ENCODE measurements at places on chromosomes 4 and X. TPM values are rescaled to one million over a fixed set of nuclear protein-coding genes. Genes with fewer than 3 reads are reported as not detected.

CABS1 gene
- total RNA-seq, result not detected

PHEX gene
- total RNA-seq, result 2.4 TPM

CFAP47 gene
- not detected for total RNA-seq

MAGEA1 gene
- not detected for total RNA-seq

ARMCX4 gene
- 13.2 TPM for total RNA-seq

ASB12 gene
- total RNA-seq, result not detected

CXCL6 gene
- total RNA-seq, result not detected

CPZ gene
- total RNA-seq, result 1.2 TPM

PFKFB1 gene
- not detected for total RNA-seq

MAOA gene
- total RNA-seq, result 772 TPM

PLA2G12A gene
- total RNA-seq, result 32.4 TPM

MSX1 gene
- total RNA-seq, result not detected

MAP9 gene
- total RNA-seq, result 5.0 TPM

DNA sequence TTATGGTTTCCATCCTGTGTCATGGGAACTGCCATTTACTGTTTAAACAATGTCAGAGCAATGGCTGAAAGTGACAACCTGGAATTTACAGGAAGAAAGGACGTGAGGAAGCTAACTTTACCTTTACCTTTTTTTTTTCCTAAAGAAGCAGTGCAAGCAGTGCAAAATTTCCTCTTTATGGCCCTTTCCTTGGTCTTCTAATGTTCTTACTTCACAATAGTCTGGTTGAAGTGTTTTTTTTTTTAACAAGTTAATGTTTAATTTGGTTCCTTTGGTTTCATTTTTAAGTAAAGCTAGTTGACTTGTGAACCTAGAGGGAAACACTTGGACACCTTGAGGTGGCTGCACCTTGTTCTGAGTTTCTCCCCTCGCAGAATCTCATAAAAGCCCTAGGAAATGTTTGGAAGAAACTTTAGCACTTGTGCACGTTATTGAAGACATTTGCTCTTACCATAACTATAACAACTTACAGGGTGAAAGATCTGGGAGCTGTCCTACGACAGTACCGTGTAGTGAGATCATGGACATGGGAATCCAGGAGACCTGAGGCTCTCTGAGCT is 1.8 kb downstream of the SGMS2 start:
- H3K36me3 ChIP-seq, result no peaks in the 10 kb centered on the region
- DNase-seq, result no peak
- peak overlapping the region; percentile 84 for H3K4me3 ChIP-seq
- H3K4me1 ChIP-seq, result no peaks in the 10 kb centered on the region

GRCh38 chr4:24824720-24825119 is 29.3 kb downstream of the SOD3 start:
- DNase-seq, result no peak
- no peaks in the 10 kb centered on the region for H3K36me3 ChIP-seq
- H3K27ac ChIP-seq, result no peak overlapping the region
- H3K4me3 ChIP-seq, result no peak overlapping the region

- H3K4me1 ChIP-seq, result no peaks in the 10 kb centered on the region
- DNase-seq, result no peak
- H3K4me3 ChIP-seq, result no peak overlapping the region
- H3K36me3 ChIP-seq, result no peaks in the 10 kb centered on the region
- H3K27ac ChIP-seq, result no peak overlapping the region
These were observed 101.8 kb downstream of the SLC34A2 start for GRCh38 chr4:25757452-25757851.

DNA sequence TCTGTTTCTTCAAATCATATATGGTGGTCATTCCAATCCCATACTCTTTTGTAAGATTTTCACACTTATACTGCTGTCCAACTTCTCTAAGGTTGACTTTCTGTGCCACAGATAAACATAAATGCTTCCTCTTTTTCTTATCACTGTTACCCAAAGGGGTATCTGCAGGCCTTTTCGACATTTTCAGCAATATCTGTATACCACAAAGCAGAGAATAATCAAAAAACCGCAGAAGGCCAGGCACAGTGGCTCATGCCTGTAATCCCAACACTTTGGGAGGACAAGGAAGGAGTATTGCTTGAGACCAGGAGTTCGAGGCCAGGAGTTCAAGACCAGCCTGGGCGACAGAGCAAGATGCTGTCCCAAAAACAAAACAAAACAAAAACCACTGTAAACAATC is 3.1 kb upstream of the RFC1 start:
- H3K36me3 ChIP-seq, result no peaks in the 10 kb centered on the region
- no peak overlapping the region for H3K27ac ChIP-seq
- no peaks in the 10 kb centered on the region for H3K27me3 ChIP-seq
- no peak for DNase-seq
- H3K4me1 ChIP-seq, result peaks cover 4% of the 10 kb centered on the region
- no peak overlapping the region for H3K4me3 ChIP-seq

GRCh38 chrX:124086411-124086810 is 124.9 kb downstream of the STAG2 start:
- H3K4me3 ChIP-seq, result no peak overlapping the region
- no peak overlapping the region for H3K27ac ChIP-seq
- no peaks in the 10 kb centered on the region for H3K4me1 ChIP-seq
- no peak for DNase-seq
- H3K36me3 ChIP-seq, result no peaks in the 10 kb centered on the region

DNA sequence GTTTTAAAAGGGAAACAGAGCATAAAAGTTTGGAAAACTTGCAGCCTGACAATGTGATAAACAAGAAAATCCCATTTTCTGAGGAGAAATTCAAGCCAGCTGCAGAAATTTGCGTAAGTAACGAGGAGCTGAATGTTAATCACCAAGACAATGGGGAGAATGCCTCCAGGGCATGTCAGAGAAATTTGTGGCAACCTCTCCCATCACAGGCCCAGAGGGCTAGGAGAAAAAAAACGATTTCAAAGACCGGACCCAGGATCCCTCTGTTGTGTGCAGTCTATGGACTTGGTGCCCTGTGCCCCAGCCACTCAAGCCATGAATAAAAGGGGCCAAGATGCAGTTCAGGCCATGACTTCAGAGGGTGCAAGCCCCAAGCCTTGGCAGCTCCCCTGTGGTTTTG is 355.4 kb upstream of the NDST3 start:
- H3K36me3 ChIP-seq, result no peaks in the 10 kb centered on the region
- no peak overlapping the region for H3K4me3 ChIP-seq
- no peak overlapping the region for H3K27ac ChIP-seq
- no peaks in the 10 kb centered on the region for H3K4me1 ChIP-seq
- no peak for DNase-seq

- no peak overlapping the region for H3K4me3 ChIP-seq
- no peak for DNase-seq
- H3K36me3 ChIP-seq, result no peaks in the 10 kb centered on the region
- no peaks in the 10 kb centered on the region for H3K4me1 ChIP-seq
These were observed 5.8 kb upstream of the CXCL8 start for GRCh38 chr4:73734530-73735001.

DNA sequence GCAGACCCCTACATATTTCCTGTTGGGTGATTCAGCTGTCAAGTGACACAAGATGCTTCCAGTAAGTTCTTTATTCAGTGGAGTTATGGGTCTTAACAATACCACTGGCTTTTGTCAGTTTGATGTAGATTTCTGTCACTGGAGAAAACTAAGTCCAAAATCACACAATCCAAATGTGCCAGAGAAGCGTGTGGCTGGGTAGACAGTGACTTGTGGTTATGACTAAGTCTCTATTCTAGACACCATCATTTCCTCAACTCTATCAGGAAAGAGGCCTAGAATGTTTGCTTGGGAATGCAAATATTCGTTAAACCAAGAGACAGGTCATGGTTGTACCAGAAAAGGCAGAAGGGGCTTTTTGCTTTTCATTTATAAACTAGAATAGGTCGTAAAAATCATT is 54.4 kb upstream of the HS3ST1 start:
- H3K4me3 ChIP-seq, result no peak overlapping the region
- no peaks in the 10 kb centered on the region for H3K36me3 ChIP-seq
- no peak for DNase-seq
- no peaks in the 10 kb centered on the region for H3K4me1 ChIP-seq
- H3K27me3 ChIP-seq, result no peaks in the 10 kb centered on the region

- no peaks in the 10 kb centered on the region for H3K36me3 ChIP-seq
- no peaks in the 10 kb centered on the region for H3K4me1 ChIP-seq
- H3K4me3 ChIP-seq, result no peak overlapping the region
- no peak overlapping the region for H3K27ac ChIP-seq
These were observed 298.5 kb upstream of the NR3C2 start for GRCh38 chr4:148740701-148741100.

DNA sequence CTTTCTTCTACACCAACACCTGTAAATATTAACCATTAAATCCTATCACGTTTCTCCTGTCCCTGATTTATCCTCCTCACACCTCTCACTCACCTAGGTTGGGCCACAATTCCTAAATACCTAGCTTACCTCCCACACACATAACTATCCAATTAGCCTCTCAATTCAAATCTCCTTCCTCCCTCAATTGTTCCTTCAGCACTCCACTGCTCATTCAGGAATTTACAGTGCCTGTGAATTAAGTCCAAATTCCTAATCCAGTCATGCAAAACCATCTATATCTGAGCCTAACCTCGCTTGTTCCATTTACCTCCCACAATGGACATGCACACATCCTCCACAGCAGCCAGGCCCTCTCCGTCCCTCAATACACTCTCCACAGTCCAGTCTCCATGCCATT is 17.5 kb downstream of the ANXA5 start:
- H3K4me1 ChIP-seq, result no peaks in the 10 kb centered on the region
- H3K4me3 ChIP-seq, result no peak overlapping the region
- peaks cover 3% of the 10 kb centered on the region for H3K36me3 ChIP-seq

- H3K4me1 ChIP-seq, result no peaks in the 10 kb centered on the region
- H3K4me3 ChIP-seq, result no peak overlapping the region
- H3K36me3 ChIP-seq, result no peaks in the 10 kb centered on the region
- H3K27me3 ChIP-seq, result no peaks in the 10 kb centered on the region
- no peak for DNase-seq
- no peak overlapping the region for H3K27ac ChIP-seq
These were observed 2.6 kb downstream of the CDKL5 start for GRCh38 chrX:18428006-18428405.

GRCh38 chr4:161249779-161250440 is 913.9 kb downstream of the FSTL5 start:
- DNase-seq, result no peak
- no peaks in the 10 kb centered on the region for H3K27me3 ChIP-seq
- H3K4me1 ChIP-seq, result no peaks in the 10 kb centered on the region

GRCh38 chrX:17812763-17813162 is 48.3 kb downstream of the RAI2 start:
- no peaks in the 10 kb centered on the region for H3K27me3 ChIP-seq
- no peak overlapping the region for H3K4me3 ChIP-seq
- DNase-seq, result no peak
- no peak overlapping the region for H3K27ac ChIP-seq
- H3K4me1 ChIP-seq, result no peaks in the 10 kb centered on the region

Data from Peyer's patch (tissue), 4 donors.